ENCODE measurements at places on chromosomes 11 and 22.

- no peak for DNase-seq
Measured at GRCh38 chr11:112440518-112440917, 179.9 kb upstream of the PLET1 start.

GRCh38 chr22:40194656-40195055 lies 16.9 kb downstream of the TNRC6B start:
- no peak for DNase-seq

GRCh38 chr11:47971501-47971900 lies 8.9 kb upstream of the PTPRJ start:
- DNase-seq = no peak

- no peak for DNase-seq
Measured at GRCh38 chr11:44596525-44597276, 31.2 kb downstream of the CD82 start.

GRCh38 chr11:76975513-76975912 lies 58.7 kb upstream of the B3GNT6 start:
- DNase-seq = no peak
